ENCODE measurements at places on chromosomes 5 and 9.

- no peak for DNase-seq
These were observed 4.9 kb downstream of the IL6ST start for GRCh38 chr5:55989860-55990259.

GRCh38 chr5:54820346-54821134 is 164.9 kb downstream of the ESM1 start:
- DNase-seq: no peak

DNA sequence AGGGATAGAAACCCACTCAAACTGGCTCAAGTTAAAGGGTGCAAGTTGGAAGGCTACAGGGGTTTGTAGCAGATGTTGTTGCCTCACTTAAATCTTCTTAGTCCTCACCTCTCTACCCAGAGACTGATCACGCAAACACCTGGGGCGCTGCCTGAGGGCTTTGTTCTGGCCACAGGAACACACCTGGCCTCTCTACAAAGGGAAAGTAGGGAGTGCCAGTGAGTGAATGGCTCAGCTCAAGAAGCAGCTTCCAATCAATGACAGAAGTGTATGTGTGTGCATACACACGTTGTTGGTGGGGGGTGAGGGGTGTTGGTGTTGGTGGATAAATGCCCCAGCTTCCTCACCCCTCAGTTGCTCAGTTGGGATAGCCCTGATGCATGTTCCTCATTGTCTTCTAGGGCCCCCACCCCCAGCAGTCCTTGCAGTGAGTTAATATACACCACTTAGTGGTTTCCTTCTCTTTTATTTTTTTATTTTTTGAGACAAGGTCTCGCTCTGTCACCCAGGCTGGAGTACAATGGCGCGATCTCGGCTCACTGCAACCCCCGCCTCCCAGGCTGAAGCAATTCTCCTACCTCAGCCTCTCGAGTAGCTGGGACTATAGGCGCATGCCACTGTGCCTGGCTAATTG is 30.6 kb upstream of the CTNNA1 start:
- DNase-seq: no peak

GRCh38 chr5:116084287-116084691 is 536 bp upstream of the COMMD10 start:
- no peak for DNase-seq

- no peak for DNase-seq
These were observed 430.5 kb upstream of the RORB start for GRCh38 chr9:74066605-74067004.

- no peak for DNase-seq
These were observed 14.1 kb downstream of the ROR2 start for GRCh38 chr9:91935805-91936514.

- DNase-seq: peak; percentile 99
These were observed 55.9 kb upstream of the STXBP1 start for GRCh38 chr9:127555840-127556820.

DNA sequence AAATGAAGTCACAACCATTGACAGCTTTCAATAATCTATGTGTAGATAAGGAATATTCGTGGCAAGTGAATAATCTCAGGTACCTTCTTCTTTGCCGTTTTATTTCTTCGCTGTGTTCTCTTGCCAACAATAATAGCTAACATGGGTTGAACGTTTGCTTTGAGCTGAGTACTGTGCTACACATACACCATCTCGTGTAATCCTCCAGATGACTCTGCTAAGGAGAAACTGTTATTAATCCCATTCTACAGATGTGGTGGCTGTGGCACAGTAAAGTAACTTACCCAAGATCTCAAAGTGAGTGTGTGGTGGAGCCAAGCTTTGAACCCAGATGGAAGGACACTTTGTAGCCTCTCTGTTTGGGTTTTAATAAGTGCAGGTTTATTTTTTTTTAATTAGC is 179.7 kb downstream of the C9orf152 start:
- no peak for DNase-seq

- DNase-seq: no peak
These were observed 347.3 kb downstream of the ENC1 start for GRCh38 chr5:74293182-74293581.

- DNase-seq: no peak
These were observed 82.5 kb downstream of the ESM1 start for GRCh38 chr5:54902791-54903473.

DNA sequence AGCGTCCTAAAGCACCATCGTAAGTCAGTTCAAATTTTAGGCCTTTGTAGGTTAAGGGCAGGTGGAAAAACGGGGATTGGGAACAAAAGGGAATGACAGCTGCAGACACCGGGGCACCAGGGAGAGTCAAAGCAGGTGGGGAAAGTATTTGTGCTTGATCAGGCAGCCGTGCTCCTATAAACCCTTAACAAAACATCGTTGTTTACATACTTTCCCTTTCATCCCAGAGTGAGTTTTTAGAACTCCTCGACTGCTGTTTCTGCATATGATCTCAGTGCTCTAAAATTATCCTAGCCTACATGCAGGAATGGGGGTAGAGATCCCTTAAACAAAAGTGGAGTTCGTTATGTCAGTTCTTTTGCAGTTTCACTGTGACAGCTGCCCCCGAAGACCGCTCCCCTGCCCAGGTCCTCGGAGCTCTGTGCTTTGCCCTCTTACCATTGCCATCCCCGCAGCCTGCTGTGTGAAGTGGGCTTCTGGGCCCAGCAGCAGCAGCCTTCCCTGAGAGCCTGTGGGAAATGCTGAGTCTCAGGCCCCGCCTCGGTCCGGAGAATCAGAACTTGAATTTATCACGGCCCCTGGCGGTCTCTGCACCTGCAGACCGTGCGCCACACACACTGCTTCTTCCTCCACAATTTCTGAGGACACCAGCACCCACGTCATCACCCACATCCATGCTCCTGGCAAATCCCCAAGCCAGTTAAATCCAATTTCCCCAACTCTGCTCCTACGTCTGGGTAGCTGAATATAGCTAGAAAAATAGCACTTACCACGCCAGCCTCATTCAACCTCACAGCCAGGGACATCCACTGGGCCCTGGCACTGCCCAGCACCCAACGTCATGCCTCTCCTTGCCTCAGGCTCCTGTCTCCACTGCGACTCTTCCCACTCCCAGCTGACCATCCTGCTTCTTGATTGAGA is 86.8 kb downstream of the NSUN2 start:
- DNase-seq: no peak

DNA sequence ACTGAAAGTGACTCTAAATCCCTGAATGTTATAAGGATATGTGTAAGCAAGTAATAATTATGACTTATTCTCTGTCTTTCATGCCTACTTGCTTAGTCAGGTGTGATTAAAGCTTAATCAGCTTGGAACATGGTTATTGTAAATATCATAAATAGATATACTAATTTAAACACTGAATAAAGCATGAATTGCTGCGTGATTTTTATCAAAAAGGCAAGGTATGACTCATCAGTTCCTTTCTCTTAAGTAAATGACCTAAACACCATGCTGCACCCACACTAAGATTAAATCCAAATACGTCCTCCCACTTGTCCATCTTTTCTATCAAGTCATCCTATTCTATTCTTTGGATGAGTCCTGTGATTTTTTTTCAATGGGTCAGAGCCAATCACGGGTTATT is 124.6 kb upstream of the MTAP start:
- DNase-seq: peak; percentile 84

DNA sequence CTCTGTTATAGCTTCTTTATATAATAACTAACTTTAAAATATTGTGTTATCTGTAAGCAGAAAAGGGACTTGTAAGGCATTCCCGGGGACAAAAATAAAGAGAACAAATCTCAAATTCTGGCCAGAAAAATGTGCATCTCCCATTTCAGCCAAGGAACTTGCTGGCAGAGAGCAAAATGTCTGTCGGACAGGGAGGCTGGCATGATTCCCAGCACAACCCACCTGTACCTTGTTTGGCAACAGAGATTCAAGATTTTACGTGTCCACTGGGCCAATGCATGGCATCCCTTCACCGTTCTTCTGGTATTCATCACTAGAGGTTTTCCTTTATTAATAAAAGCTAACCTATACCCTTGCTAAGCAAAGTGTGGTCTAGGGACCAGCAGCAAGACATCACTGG is 566.6 kb downstream of the PSAT1 start:
- no peak for DNase-seq

DNA sequence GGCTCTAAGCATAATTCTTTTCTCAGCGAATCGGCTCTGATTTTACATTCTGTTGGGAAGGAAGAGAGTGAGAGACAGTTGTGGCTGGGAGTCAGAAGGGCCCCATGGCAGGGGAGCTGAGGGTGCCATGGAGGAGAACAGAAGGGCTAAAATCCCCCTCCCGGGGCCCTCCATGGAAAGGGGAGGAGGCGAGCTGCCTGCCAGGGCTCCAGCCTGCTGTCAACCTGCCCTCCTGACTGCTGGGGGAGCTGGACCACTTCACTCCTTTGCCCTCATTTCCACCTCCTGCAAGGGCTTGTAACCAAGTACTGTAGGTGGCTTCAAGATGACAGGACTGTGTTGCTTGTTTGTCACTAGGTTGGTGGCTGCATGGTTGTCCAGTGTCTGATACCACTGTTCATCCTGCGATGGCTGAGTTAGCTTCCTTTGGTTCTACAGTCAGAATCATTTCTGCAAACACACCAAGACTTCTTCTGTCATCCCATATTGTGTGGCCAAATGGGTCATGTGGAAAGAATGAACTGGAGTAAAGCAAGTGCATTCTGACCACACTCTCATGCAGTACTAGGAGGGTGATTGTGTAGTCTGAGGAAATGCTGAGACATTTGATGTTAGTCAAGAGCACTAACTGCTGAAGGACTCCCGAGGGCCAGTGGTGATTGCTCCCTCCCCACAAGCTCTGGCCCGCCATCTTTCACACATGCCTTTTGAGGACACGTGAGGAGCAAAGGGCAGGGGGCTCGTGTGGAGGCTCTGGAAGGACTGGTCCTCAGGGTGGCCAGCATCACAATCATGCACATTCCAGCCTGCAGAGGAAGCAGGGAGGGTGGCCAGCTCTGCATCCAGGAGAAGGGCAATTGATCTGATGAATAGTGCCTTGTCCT is 307.2 kb downstream of the GADD45G start:
- no peak for DNase-seq

DNA sequence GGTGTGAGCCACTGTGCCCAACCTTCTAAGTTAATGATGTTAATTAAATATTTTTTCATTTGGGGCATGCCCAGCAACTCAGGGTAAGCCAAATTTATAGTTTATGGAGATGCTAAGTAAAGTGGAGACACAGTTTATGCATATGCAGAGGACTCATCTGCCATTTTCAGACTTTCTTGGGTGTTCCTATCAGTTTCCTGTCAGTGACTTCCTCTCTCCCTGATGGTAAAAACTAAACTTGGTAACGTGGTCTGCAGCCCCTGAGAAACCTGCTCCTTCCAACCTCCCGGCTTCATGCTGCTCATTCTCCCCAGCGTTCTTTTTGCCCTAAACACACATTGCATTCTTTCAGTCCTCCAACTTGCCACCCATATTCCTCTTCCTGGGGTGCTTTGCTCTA is 48.4 kb upstream of the TUT7 start:
- no peak for DNase-seq

DNA sequence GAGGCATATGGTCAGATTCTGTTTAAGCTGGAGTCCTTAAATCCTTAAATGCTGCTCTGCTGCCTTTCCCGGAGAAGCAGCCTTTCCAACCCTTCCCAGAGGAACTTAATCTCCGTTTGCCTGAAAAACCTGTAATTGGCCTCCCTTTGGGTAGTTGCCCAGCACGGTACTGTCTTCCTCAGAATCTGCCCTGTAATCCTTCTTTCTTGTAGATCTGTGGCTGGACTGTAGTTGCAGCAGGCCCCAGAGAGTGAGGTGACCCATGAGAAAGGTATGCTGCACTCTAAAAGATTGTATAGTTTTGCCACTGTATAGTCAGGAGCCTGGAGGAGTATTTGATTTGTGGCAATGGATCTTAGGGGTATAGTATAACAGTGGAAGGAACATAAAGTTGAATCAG is 11.7 kb downstream of the SPIN1 start:
- DNase-seq: peak; percentile 90

GRCh38 chr5:100898504-100899346 is 4.4 kb downstream of the ST8SIA4 start:
- no peak for DNase-seq

GRCh38 chr5:111454198-111454622 is 58.1 kb downstream of the STARD4 start:
- DNase-seq: peak; percentile 82

DNA sequence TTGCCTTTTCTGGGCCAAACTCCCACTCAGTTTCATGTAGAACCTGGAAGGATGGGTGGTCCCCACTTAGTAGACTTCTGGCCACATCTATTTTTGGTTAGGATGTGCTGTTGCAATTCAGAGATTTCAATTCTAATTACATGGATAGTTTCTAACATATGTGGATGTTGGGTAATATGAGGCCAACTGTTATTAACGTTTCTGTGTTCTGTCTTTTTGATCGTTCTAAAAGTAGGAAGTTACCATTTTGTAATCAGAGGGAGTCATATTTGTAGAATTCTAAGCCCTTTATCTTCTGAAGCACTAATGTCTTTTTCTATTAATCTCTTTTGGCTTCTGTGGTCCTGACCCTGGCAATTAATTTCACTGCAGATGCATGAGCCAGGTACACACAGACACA is 141.6 kb upstream of the SPEF2 start:
- no peak for DNase-seq

- DNase-seq: no peak
These were observed 123.7 kb downstream of the EDIL3 start for GRCh38 chr5:84260939-84261338.

- no peak for DNase-seq
These were observed 13.1 kb upstream of the IRX2 start for GRCh38 chr5:2764581-2764980.

GRCh38 chr5:151697452-151697851 is 10.7 kb upstream of the SPARC start:
- DNase-seq: peak; percentile 18

DNA sequence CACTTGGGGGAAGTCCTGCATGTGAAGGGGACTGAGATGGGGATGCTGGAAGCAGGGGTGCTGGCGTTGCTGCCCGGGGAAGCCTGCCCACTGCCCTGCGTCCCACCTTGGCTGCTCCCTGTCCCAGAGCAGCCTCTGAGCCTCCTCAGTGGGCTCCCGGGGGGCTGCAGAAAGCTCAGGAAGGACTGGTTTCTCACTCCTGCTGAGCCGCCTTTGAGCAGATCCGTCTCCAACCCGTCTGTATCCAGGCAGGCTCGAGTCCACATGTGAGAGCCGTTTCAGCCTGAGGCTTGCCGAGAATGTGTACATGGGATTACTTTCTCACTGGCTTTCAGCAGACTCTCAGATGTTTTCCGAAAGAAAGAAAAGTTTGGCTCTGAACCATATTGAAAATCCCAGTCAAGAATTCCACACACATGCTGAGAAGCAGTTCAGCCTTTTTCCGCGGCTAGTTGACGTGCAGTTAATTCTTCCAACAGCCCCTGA is 95.3 kb upstream of the COL5A1 start:
- no peak for DNase-seq

- peak; percentile 21 for DNase-seq
These were observed at the start of gene GRIA1 for GRCh38 chr5:153490118-153491037. GRIA1 (plus strand) TSS chr5:153490670.

GRCh38 chr9:97072285-97072776 is 33.4 kb upstream of the CTSV start:
- DNase-seq: no peak
